Epithelial cell of esophagus (primary cell): ENCODE measurements at places on chromosomes 6 and 20.
A peak's percentile ranks its signal among the peaks of the same experiment; 100 is the strongest.

DNA sequence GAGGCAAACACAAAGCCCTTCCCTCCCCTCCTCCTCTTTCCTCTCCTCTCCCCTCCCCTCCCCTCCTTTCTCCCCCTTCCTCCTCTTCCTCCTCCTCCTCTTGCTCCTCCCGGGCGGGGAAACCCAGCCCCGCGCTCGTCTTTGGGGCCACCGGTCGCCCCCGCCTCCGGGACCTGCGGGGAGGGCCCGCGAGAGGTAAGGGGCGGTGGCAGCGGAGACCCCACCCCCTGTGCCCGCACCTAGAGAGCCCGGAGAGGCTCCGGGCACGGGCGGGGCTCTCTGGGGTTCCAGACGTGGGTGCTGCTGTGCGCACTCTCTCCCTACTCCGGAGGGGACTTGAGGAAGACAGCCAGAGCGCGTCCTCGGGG lies at the start of gene RIN2:
TSS of gene RIN2 (plus strand) at position 126 of the 368 bp plus-strand sequence. CDS start 131,344 bp downstream, outside the sequence.
- DNase-seq, result peak; percentile 95

DNA sequence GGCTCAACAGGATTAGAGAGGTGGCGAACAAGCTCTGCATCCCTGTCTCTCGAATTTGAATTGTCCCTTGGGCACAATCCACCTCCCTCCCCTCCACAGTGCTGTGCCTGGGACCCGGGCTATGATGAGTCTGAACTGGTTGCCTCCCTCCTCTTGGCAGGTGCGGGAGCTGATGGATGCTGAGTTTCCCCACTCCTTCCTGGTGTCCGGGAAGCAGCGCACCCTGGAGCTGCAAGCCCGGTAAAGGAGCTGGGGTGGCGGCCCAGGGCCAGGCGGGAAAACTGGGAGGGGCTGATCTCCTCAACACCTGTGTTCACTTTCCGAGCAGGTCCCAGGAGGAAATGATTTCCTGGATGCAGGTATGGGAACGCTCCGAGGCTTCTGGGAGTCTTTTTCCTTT lies 14.9 kb downstream of the FGD2 start:
- peak; percentile 49 for DNase-seq

DNA sequence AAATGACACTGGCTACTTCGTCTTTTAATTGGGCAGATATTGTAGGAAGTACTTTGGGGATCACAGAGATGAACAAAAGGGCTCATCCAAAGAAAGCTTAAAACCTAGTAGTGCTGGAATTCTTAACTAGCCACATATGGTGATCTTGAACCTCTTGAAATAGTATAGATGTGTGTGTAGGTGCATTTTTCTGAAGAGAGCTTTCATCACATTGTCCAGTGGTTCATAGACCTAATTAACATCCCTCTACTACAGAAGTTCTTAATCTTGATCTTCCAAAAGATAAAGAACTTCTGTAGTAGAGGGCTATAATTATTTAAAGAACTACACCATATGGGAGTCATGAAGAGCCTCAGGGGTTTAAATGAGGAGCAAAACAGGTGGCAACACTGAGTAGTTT lies 2.3 kb upstream of the PRIM2 start:
- no peak for DNase-seq

DNA sequence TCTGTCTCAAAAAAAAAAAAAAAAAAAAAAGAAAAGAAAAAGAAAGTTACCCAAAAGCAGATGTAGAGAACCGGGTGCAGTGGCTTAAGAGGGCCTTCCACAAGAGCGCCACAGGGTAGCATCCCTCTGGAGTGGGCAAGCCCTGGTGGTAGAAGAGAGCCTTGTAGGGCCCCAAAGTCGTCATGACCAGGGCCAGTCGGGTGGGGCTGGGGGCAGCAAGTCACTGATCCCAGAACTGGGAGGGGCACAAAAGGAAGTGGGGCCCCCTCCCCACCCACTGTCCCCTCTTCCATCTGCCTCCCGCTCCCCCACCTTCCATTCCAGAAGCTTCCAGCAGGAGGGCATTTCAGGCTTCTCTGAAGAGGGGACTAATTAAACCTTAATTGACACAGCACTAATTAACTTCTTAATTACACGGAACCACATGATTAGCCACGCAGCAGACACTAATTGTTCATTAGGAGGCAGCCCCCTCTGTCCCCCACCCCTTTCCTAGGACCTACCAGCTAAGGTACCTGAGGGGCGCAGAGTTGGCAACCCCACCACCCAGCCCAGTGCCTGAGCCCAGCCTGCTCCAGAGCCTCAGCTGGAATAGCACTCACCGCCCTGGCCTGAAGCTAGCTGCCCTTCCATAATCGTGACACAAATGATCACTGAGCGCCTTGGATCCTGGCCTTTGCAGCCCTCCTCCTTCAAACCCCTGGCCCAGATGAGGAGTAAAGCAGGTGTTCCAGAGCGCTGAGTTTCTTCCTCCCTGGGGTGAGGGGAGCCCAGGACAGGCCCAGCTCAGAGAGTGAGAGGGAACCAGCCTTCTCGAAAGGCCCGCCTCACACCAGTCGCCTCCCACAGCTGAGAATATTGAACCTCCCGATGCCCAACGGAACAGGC lies 34.8 kb downstream of the MDFI start:
- DNase-seq, result no peak

- peak; percentile 73 for DNase-seq
These were observed 185.5 kb downstream of the CDH4 start for GRCh38 chr20:61437280-61438206.
